ENCODE measurements at places on chromosomes 2 and 18. TPM values are rescaled to one million over a fixed set of nuclear protein-coding genes. Genes with fewer than 3 reads are reported as not detected.

Gene DHRS9
- total RNA-seq, result 0.12 TPM

Gene CD8B
- not detected for total RNA-seq

GRCh38 chr18:35581898-35582641, 530 bp downstream of the GALNT1 start:
- no peak for DNase-seq

DNA sequence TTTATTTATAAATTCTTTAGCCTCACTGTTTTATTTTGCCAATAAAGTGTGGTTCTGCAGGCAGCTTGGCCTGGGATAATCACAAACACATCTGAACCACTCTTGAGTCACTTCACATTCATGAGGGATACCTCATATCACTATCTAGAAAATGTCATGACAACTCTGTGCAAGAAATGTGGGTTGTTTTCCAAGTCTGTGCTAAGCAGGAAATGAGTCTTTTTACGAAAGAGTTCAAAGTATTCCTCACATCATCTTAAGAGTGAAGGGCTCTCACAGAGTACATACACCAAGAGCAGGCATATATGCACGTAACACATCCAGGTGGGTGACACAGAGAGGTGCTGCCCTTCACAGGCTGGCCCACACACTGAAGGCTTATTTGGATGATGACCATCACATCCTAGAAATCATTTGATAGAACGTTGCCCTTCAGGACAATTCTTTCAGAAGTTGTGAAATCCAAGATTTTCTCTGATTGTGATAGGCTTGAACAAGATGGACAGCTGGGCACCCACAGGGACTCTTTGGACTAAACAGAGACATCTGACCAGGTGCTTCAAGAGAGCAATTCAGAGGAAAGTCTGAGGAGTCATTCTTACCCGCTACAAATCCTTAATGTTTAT, 811.1 kb upstream of the LRATD1 start:
- DNase-seq, result peak; percentile 50

Gene NAT8
- not detected for total RNA-seq

All from H4 (cell line).